ENCODE measurements at places on chromosomes 6 and 20. TPM values are rescaled to one million over a fixed set of nuclear protein-coding genes. Genes with fewer than 3 reads are reported as not detected.

The DAAM2 gene
- 23.2 TPM for total RNA-seq

- H3K27me3 ChIP-seq = no peaks in the 10 kb centered on the region
- H3K4me1 ChIP-seq = no peaks in the 10 kb centered on the region
- no peak overlapping the region for H3K4me3 ChIP-seq
- H3K27ac ChIP-seq = no peak overlapping the region
- no peak for DNase-seq
These were observed 35.2 kb downstream of the HIVEP1 start for GRCh38 chr6:12047304-12047703.

DNA sequence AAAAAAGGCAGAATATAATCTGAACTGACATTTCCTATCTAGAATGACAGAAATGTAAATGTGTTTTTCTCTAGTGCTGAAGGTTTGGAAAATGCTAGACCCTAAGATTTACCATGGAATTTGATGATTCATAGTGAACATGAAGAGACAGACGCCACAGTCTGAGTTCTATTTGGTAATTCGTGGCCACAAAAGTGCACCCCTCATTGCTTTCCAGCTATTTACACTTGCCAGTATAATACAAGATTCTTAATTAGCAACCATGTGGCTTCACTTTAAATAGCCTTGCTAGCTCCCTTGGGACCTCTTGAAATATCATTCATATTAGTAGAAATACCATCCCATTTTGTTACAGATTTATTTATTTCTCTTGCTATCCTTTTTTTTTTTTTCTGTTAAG is 636.8 kb downstream of the PRKN start:
- H3K36me3 ChIP-seq = no peaks in the 10 kb centered on the region
- H3K4me3 ChIP-seq = no peak overlapping the region
- DNase-seq = no peak
- H3K4me1 ChIP-seq = no peaks in the 10 kb centered on the region
- H3K27me3 ChIP-seq = no peaks in the 10 kb centered on the region

DNA sequence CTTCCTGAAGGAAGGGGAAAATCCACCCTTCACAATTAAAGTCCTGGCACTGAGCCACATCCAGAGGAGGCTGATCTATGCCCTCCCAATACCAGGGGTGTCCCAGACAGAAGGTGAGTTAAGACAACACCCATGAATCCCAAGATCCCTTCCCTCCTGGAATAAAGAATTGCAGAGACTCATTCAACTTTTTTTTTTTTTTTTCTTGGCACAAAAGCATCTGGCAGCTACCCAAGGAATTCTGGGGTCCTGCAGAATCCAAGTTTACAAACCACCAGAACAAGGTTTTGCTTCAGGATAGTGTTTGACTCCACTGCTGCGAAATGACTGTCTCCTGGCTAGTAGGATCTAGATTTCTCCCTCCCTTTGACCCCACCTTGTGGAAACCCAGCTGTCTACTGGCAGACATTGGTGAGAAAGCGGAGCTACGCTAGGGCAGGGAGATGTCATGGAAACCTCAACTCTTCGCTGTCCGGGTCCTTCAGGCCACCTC is 37.4 kb downstream of the JAG1 start:
- no peaks in the 10 kb centered on the region for H3K27me3 ChIP-seq
- no peak overlapping the region for H3K4me3 ChIP-seq

The PRSS35 gene
- total RNA-seq = 0.55 TPM

DNA sequence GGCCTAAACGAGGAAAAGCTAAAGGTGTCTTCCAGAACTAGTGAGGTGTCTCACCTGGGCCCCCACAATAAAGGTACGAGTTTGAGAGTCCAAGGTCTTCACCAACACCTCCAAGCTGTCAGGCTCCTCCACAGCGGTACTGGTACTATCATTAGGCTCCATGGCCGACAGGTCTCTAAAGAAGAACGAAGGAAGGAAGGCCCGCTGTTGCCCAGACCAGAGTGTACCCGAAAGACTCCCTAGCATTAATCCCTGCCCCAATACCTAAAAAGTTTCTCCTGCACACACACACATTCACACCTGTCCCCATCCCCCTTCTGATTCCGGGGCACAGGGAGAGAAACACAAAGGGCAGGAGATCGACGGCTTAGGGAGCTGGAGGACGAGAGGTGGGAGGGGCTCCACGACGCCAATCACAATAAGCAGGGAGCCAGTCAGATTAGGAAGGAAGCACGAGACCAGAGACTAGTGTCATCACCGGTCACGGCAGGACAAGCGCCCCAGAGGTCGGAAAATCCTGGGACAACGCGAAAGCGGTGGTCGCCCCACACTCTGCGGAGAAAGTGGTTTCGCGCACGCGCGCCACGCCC is 764 bp downstream of the BAG6 start:
- H3K27ac ChIP-seq = peak overlapping the region; percentile 98
- peaks cover 26% of the 10 kb centered on the region for H3K36me3 ChIP-seq
- no peaks in the 10 kb centered on the region for H3K27me3 ChIP-seq
- peak; percentile 91 for DNase-seq

The NKAPL gene
- 2.9 TPM for total RNA-seq

The CTCFL gene
- total RNA-seq = not detected

DNA sequence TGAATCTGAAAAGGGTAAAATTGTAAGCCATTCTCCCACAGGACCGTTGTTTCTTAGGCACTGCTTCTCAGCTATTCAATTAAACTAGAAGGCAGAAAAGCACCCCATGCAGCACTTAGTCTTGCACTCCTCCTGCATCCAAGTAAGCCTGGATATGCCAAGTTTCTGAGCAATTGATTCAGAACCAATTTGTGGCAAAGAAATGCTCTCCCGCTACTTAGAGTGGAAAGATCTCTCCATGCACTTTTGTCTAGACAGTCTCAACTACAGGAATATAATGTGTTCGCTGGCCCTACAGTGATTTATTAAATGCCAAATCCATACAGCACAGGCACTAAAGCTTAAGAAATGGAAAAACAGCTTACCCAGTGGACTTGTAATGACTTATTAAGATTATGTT is 338.5 kb downstream of the HACE1 start:
- H3K27me3 ChIP-seq = no peaks in the 10 kb centered on the region
- H3K4me1 ChIP-seq = no peaks in the 10 kb centered on the region
- no peak overlapping the region for H3K4me3 ChIP-seq
- no peak for DNase-seq
- H3K27ac ChIP-seq = no peak overlapping the region
- H3K36me3 ChIP-seq = no peaks in the 10 kb centered on the region

GRCh38 chr20:56289652-56290051 is 41.1 kb downstream of the MC3R start:
- H3K27ac ChIP-seq = no peak overlapping the region
- H3K27me3 ChIP-seq = no peaks in the 10 kb centered on the region
- H3K4me3 ChIP-seq = no peak overlapping the region
- H3K36me3 ChIP-seq = no peaks in the 10 kb centered on the region
- no peak for DNase-seq

DNA sequence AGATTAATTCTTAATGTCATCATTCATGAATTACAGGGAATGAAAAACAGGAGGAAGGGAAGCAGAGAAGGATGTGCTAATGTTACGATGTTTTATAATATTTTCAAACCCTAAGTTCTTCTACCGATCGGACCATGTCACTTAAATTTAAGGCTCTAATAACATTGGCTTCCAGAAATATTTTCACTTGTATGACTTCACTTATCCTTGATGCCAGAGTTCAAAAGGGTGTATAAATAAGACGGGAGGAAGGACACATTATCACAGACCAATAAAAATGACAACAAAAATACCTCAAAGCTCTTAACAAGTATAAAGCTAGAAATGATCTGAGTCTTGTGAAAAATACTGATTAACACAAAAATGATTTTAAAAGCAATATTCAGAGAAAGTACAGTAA is 370.4 kb upstream of the CITED2 start:
- DNase-seq = no peak
- no peaks in the 10 kb centered on the region for H3K27me3 ChIP-seq
- no peak overlapping the region for H3K27ac ChIP-seq
- peaks cover 35% of the 10 kb centered on the region for H3K4me1 ChIP-seq

DNA sequence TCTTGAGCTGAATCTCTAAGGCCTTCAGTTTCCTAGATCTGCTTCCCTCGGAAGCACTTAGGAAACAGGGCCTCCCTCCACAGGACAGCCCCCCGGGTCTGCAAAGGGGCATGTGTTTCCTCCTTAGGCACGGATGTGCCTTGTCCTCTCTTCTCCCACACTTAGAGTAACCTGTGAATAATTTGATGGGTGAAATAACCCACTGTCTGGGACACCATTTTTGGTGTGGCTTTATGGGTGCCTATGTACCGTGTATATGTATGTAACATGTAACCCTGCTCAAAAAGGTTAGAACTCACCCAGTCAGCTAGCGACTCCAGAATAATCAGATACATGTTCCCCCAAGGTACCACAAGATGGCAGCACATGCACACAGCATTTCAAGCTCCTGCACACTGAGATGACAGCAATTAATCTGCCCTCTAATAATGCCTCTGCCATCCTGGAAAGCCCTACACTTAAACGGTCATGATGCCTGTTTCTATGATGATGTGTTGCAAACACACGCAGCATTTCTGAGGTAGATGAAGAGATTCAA is 212.0 kb upstream of the PROKR2 start:
- H3K27ac ChIP-seq = no peak overlapping the region
- H3K4me3 ChIP-seq = no peak overlapping the region
- no peaks in the 10 kb centered on the region for H3K4me1 ChIP-seq
- peak; percentile 81 for DNase-seq
- no peaks in the 10 kb centered on the region for H3K36me3 ChIP-seq

- H3K4me1 ChIP-seq = no peaks in the 10 kb centered on the region
- H3K4me3 ChIP-seq = no peak overlapping the region
- peak overlapping the region; percentile 33 for H3K27ac ChIP-seq
- no peaks in the 10 kb centered on the region for H3K36me3 ChIP-seq
- no peaks in the 10 kb centered on the region for H3K27me3 ChIP-seq
These were observed 10.7 kb upstream of the KCNK15 start for GRCh38 chr20:44734938-44735337.

DNA sequence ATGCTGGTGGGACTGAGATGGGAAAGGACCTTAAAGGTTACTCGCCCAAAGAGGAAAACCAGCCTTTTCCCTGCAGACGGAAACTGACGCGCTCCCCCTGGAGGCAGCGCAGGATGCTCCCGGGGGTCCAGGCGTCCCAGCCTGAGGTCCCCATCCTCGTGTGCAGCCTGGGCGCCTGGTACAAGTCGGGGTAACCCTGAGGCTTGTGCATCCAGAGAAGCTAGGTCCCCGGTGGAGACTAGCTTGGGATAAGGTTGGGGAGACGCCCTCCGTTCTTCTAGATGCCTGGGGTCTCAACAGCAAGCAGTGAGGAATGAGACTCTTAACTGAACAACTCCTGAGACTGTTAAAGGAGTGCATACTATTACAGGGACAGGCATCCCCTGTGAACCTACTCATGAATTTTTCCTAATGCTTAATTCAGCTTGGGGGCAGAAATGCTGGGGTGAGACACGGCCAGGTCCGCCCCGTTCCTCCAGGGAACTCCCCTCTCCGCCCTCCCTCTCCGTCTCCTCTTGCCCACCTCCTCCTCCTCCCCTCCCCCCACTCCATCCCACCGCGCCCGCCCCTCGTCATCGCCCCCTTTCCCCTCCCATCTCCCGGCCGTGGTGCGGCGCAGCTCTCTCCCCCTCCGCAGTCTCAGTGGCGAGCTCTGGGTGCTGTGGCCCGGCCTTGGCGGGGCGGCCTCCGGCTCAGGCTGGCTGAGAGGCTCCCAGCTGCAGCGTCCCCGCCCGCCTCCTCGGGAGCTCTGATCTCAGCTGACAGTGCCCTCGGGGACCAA is at the start of gene PRSS35:
Gene PRSS35 (plus strand): TSS at position 634 of the 781 bp plus-strand sequence. CDS start 10,908 bp downstream, outside the sequence.
- no peaks in the 10 kb centered on the region for H3K27me3 ChIP-seq
- peak within 1 kb of the TSS; percentile 48 for H3K27ac ChIP-seq
- H3K4me1 ChIP-seq = peaks cover 6% of the 10 kb centered on the region
- H3K4me3 ChIP-seq = peak within 1 kb of the TSS; percentile 50

DNA sequence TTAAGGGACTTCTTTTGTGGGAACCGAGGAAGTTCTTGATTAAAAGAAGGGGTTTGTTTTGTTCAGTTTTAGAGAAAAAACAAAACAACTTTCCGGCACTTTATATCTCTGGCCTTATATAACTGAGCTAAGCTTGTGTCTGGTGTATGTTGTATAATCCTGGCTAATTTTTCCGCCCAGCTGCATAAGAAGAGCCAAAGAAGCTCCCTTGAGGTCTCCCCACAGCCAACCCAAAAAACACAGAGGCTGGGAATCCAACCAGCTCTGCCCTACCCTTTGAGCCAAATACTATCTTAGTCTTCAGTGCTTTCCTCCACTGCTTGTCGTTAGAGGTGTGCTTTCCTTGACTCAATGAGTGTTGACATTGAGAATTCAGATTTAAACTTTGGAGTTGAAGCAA is 45.5 kb upstream of the RNF146 start:
- H3K36me3 ChIP-seq = no peaks in the 10 kb centered on the region
- H3K4me3 ChIP-seq = no peak overlapping the region
- no peaks in the 10 kb centered on the region for H3K27me3 ChIP-seq
- no peak overlapping the region for H3K27ac ChIP-seq
- DNase-seq = no peak
- H3K4me1 ChIP-seq = no peaks in the 10 kb centered on the region

DNA sequence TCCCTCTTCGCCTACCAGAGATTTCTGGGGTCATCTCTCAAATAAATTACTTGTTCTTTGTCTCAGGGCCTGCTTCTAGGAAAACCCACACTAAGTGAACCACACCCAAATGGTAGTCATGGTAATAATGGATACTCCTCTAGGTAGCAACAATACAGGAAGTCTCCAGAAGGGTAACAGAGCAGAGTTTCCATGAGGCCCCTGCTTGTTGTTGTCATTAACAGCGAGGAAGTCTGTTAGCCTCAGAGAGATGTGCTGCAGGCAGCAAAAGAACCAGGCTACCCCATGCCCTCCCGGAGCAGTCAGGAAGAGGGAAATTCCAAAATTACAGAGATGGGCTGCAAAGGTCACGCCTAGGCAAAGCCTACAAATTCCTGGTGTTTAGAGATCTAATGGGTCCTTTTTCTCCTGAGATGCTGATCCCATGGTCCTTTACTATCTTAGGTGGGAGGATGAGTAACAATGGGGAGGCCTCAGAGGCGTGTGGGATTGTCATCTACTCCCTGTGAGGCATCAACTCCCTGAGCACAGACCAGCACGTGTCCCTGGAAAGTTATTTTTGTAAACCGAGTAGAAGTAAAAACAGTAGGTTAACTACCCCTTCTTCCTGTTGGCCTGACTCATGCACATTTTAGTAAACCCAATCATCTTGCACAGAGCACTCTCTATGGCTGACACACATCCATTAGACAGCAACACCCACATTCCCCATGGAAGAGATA is 10.1 kb downstream of the ISM1 start:
- H3K4me1 ChIP-seq = no peaks in the 10 kb centered on the region
- no peaks in the 10 kb centered on the region for H3K36me3 ChIP-seq
- H3K27me3 ChIP-seq = no peaks in the 10 kb centered on the region
- no peak overlapping the region for H3K4me3 ChIP-seq
- DNase-seq = no peak

The CLIC5 gene
- 2.9 TPM for total RNA-seq

GRCh38 chr20:62844182-62844581 is 17.4 kb downstream of the TCFL5 start:
- no peaks in the 10 kb centered on the region for H3K4me1 ChIP-seq
- H3K36me3 ChIP-seq = peaks cover 3% of the 10 kb centered on the region
- no peaks in the 10 kb centered on the region for H3K27me3 ChIP-seq
- no peak overlapping the region for H3K27ac ChIP-seq
- no peak overlapping the region for H3K4me3 ChIP-seq
- peak; percentile 6 for DNase-seq

The SMOC2 gene
- total RNA-seq = 23.9 TPM

Measured in sigmoid colon (tissue), 7 donors.